ENCODE measurements at places on chromosomes 12 and 14.

DNA sequence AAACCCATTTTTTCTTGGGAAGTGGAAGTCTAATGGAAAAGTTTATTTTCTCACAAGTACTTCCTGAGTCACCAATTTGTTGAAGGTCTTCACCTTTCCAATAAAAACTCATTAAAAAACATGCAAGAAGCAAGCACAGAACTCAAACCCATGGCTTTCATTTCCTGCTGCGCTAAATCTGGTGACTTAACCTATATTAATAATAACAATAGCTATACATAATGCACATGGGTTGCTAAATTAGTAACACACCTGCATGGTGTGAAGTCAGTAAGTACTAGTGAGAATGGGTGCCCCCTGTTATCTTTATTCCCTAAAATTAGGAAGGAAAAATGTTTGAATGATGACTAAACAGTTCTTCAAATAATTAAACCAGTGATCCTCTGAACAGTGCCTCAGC is 52.3 kb downstream of the PPP2R5C start:
- no peak for DNase-seq

DNA sequence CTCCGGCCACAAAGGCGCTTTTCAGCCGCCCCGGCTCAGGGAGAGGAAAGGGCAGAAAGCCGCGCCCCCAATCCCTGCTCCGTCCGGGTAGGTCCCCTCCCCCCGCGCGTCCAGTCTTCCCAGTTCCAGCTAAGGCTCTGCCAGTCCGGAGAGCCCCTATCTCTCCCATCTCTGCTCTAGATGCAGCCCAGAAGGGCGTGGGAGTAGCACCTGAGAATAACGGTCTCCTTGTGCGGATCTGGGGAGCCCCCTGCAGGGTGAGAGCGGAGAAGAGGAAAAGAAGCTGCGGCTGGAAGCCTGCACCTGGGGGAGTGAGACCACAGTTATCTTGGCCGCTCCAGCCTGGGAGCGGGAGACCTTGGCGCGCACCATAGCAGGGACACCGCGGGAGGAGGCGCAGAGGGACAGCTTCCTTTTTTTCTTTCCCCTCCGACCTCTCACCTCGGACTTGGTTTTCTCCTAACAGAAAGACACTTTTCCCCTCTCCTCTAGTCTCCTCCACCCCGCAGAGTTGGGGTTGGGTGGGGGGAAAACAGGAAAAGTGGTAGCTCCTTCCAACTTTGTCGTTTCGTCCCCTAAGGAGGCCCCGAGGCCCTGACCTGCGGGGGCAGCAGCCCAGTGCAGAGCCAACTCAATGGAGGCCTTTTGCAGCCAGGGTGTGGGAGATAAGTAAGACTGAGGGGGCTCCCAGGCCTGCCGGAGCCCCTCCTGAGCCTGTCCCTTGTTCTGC is 2.4 kb downstream of the DHH start:
- DNase-seq, result peak; percentile 58

DNA sequence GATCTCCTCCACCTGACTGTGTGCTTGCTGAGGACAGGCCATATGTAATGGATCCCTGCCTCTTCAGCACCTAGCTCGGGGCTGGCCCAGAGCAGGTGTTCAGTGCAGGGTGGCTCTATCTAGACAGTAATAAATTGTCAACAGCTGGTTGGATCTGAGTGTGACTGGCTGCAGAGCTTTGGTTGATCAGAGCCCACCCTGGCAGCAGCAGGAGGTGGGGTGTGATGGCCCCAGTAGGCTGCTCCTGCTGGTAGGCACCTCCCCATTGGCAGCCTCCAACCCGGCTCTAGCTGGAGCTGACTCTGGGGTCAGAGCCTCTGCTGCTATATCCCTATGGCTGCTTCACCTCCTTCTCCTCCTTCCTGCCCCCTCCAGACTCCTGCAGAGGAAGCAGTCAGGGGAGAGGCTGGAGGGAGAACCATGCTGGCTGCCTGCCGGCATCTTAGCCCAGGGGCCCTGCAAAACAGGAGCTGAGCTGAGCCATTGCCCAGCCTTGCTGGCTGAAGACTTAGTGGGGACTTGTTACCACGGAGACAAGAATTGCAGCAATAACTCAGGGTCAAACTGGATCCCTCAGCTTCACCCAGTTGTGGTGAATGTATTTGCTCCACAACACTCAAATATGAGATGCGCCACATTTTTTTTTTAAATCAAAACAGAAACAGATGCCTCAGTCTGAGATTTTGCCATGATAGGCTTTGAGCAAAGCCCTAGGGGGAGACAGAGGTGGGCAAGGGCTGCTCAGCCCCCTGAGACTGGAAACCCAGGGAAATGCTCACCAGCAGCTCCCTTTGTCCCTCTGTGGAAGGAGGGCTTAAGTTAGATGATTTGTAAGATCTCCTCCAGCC is 22.2 kb downstream of the TMEM63C start:
- DNase-seq, result peak; percentile 53

DNA sequence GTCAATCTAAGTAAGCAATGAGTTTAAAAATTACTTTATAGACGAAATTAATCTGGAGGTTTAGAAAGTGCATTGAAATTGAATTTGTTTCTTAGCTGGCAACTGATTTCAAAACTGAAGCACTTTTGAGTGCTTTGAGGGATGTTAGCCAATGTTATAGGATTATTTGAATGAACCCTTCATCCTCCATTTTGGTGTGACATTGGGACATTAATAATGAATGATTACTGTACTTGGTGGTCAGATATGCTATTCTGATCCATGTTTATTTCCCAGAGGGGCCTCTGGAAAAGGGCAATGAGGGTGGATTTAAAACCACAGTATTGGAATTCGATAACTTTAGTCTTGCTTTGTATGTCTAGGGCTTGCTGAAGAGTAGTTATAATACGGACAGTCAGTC is 183.2 kb downstream of the AKAP6 start:
- DNase-seq, result no peak

DNA sequence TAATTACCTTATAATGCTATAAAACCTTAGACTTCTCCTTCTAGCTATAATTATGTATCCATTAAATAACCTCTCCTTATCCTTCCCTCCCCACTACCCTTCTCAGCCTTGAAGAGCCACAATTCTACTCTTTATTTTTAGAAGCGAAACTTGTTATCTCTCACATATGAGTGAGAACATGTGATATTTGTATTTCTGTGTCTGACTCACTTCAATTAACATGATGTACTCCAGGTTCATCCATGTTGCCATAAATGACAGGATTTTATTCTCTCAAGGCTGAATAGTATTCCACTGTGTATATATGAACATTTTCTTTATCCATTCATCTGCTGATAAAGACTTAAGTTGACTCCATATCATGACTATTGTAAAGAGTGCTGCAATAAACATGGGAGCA is 485.6 kb downstream of the FLRT2 start:
- DNase-seq, result no peak

- no peak for DNase-seq
Observed at GRCh38 chr12:62909340-62909739, 25.6 kb downstream of the PPM1H start.

DNA sequence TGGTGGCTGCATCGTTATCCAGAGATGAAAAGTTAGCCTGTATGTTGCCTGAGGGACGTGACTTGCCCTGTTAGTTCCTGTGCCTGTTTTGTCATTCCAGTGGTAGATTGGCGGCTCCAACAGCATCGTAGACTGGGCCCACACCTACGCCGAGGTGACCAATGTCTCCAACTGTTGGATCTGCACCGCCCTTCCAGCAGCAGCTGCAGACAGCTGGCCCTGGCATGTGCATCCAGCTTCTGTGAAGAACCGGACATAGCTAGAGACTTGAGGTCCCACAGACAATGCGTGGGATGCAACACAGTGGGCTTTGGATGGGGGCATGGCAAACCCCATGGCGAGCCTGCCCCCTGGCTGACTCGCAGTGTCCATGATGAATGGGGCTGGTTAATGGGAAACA is 93.0 kb upstream of the TMPO start:
- DNase-seq, result no peak

GRCh38 chr12:21751517-21751916 is 23.0 kb downstream of the KCNJ8 start:
- no peak for DNase-seq

- no peak for DNase-seq
Observed at GRCh38 chr12:8501720-8502119, 11.6 kb upstream of the CLEC4D start.

DNA sequence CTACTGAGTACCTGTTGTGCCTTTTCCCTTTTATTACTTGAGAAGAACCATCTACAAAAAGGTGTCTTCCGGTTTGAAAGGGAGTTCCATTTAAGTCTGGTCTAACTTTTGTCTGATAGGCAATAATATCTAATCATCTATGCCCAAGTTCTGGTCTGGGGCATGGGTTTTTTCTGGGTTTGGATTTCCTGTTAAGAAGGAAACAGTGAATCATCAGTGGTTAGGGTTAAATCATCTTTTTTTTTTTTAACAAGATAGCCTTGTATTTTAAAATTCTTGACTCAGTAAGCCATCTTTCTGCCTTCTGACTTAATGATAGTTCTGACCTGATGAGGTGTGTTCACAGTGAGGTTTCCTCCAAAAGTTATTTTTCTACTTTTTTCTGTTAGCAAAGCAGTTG is 29.3 kb upstream of the CPNE8 start:
- no peak for DNase-seq

- DNase-seq, result no peak
Observed at GRCh38 chr12:132284827-132285741, 44.3 kb downstream of the GALNT9 start.

GRCh38 chr12:49543221-49543913 is 4.5 kb downstream of the KCNH3 start:
- DNase-seq, result no peak

DNA sequence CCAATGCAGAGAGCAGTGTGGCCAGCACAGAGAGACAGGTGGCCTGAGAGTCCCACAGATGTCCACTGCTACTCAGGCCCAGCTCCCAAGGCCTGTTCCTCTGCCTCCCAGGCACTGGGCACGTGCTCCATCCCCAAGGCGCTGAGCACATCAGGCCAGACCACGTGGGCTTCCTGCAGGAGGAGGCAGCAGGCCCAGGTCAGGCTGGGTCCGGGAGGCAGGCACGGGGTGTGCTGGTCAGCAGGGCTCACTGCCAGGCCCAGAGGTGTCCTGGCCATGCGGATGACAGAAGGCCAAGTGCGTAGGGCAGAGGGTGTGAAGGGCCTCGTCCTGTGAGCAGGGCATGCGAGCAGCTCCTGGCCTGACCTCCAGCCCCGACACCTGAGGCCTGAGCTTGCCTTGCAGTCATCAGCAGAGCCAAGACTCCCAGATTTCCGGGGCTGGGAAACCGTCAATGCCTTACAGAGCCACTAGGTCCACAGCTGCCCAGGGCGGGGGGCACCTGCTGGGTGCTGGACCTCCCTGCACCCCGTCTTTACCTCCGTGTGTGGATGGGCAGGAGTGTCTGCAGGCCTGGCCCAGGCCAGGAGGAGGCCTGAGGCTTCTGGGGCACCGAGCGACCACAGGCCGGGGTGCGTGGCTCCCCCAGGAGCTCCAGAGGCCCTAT is 14.9 kb downstream of the TRMT61A start:
- no peak for DNase-seq

DNA sequence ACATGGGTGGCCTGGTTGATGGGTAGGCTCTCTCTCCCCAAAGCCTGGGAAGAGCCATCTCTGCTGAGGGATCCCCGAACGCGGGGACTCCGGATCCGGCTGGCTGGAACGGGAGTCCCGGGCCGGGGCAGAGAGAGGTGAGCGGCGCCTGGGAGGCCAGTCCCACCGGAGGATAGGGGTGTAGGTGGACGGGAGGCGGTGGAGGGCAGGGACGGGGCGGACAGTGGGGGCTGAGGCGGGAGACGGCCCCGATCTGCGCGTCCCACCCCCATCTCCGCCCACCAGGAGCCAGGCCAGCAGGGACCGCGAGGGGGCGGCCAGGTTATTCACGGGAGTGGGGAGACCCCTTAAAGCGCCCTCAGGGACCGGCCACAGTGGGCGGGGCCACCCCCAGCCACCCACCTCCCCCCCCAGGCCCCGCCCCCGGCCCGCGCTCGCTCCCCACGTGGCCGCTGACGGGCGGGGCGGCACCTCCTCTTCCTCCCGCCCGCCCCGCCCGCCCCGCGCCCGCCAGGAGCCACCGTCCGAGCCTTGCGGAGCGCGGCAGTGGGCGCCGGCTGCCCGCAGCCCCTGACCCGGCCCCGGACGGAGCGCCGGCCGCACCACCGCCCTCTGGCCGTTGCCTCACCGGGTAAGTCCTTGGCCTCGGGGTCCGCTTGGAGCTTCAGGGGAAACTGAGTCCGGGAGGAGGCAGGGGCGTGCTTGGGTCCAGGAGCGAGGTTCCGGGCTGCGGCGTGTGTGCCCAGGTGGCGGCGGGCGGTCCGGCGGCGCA is at the start of gene INF2:
Gene INF2 (plus strand): TSS at position 510 of the 772 bp plus-strand sequence. CDS start 11,748 bp downstream, outside the sequence.
- DNase-seq, result no peak

DNA sequence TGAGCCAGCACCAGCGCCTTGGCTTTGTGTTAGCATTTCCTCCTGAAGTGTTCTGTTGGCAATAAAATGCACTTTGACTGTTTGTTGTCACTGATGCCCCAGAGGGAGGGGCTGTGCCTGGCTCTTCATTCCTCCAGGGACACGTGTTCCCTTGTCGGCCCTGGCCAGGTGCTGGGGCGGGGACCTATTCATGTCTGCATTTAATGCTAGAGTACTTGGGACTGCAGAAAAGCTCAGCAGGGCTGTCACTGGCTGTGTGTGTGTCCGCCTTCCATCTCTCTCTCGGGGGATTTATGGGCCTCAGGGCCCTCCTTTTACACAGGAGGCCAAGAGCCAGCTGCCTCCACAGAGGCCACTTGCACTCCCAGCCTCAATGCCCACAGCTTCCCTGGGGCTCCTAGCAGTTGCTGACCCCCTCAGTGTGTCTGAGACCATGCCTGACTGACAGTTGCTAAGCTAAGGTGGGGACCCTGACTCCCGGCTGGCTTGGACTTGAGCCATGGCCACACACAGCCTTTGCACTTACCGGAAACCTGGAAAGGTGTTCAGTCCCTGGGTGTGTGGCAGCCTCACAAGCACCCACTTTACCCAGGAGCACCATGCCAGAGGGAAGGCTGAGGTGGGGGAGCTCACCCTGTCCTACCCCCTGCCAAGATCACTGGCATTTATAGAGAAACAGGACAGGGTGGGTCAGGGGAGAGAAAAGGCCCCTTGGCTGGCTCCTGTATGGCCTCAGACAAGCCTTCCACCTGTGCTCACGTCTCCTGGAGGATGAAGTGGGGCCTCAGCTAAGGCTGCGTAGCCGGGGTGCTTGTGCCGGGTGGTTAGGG is 27.8 kb downstream of the HIP1R start:
- DNase-seq, result no peak

DNA sequence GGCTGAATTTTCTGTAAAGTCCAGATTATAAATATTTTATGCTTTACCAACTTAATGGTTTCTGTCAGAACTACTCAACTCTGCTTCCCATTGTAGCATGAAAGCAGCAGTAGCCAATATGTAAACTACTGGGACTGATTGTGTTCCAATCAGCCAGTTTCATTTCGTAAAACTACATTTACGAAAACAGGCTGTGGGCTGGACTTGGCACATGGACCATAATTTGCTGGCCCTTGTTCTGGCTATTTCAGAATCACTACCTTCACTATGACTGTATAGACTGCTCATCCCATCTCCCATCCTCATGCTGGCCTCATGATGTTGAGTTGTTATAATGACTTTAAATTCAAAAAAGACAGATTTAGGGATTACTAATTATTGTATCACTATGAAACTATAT is 38.7 kb downstream of the FAR2 start:
- no peak for DNase-seq

Measured in G401 (cell line).